ENCODE measurements at places on chromosomes 2 and 18.

DNA sequence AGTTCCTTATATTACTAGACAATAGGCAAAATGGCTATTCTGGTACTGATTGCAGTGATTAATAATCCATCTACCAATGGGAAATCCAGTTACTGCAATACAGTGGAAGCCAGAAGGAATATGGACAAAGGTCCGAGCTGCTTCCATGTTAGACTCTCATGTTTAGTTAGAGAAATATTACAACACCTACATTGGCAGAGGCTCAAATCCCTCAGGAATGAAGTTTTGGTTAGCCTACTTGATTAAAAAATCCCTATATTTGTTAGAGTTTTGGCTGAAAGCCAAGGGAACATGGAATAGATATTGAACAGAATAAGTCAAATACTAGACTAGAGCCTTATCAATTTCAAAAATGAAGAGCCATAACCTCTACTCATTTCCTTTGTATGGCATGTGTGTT, 48.5 kb downstream of the ARL6IP6 start:
- peak; percentile 34 for DNase-seq

GRCh38 chr2:222950638-222951285, 89.9 kb downstream of the ACSL3 start:
- no peak for DNase-seq

DNA sequence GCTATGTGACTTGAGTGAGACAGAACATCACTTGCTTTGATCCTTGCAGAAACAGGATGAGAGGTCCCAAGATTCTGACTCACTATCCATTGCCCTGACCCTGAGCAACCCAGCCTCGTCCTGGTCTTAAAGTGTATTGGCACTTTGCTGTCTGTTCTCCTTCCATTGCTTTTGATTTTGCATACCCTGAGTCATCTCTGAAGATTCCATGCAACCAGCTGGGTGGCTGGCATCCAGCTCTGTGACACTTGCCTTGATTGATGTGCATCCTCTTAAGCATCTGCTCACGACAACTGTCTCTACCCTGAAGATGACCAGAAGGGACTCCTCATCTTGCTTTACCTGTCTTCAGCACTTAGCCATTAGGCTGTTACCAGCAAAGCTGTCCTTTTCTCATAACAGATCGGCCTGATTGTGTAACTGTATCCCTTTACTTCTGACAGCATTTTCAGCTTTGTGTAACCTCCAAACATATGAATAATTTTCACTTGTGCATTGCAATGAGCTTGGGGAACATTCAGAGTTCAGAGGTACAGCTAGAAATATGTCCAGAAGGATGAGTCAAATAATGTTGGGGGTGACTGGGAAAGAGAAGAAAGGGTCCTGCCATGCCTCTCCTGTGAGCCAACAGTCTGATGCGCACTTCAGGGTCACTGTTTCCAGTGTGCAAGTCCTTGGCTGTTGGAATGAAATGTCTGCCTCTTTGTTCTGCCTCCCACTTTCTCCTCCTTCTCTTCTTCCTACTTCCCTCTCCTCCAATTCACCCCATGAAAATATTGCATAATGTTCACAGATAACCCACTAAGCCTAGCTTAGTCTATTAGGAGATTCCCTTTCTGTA, 249.7 kb upstream of the OSR1 start:
- peak; percentile 79 for DNase-seq

- DNase-seq = no peak
Observed at GRCh38 chr2:36572054-36572718, 25.8 kb downstream of the FEZ2 start.

DNA sequence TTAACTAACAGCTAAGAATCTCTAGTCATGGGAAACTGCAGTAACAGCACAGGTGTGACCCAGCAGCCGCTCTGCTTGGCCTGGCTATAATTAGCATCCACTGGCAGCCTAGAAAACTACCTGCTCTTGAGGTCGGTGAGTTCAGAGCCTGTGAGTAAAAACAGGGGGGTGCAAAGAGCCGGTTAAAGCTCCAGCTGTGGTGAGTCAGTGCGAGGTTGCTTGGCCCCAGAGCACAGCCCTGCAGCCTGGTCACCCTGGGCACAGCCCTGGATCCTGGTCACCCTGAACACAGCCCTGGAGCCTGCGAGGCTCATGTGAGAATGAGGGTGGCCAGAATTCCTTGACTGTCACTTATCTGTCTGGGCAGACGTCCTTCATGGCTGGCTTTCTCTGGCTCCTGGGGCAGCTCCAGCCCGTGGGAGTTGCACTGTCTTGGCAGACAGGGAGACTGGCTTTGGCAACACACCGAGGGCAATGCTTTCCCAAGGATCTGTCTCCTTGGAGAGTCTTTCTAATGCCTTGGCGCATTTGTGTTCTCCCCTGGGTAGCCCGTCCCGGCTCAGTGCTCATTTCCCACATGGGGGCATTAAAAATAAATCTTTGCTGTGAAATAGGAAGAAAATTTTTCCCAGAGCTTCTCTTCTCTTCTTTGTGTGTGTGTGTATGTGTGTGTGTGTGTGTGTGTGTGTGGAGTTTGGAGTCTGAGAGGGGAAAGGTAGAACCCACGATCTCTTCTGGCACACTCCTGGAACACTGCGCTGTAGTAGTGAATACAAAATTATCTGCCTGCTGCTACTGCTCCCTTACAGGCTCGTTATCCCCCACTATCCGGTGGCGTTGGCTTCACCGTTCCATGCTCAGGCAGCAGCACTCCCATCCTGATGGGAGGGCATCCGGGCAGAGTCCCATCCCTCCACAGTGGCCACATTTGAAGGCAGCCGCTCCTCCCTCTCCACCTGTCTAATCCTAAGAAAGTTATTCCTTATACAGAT, 250.2 kb upstream of the MEX3C start:
- DNase-seq = peak; percentile 17

DNA sequence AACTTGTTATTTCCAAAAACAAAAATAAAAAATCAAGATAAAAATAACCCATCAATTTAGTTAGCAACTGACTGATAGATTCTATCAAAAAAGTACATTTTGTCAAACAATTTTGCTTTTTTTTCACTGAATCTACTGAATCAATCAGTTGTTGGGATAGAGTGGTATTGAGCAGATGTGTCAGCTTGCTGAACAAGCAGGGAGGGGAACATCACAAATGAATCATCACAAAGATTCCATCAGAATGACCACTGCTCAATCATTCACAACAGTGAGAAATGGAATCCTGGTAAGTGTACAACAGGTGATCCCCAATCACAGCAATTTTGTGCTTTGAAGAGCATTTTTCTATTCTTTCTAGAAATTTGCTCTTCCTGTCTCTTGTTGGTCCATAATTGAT, 12.3 kb upstream of the SLC14A2 start:
- no peak for DNase-seq

GRCh38 chr2:16365366-16365765, 300.3 kb downstream of the CYRIA start:
- DNase-seq = no peak

DNA sequence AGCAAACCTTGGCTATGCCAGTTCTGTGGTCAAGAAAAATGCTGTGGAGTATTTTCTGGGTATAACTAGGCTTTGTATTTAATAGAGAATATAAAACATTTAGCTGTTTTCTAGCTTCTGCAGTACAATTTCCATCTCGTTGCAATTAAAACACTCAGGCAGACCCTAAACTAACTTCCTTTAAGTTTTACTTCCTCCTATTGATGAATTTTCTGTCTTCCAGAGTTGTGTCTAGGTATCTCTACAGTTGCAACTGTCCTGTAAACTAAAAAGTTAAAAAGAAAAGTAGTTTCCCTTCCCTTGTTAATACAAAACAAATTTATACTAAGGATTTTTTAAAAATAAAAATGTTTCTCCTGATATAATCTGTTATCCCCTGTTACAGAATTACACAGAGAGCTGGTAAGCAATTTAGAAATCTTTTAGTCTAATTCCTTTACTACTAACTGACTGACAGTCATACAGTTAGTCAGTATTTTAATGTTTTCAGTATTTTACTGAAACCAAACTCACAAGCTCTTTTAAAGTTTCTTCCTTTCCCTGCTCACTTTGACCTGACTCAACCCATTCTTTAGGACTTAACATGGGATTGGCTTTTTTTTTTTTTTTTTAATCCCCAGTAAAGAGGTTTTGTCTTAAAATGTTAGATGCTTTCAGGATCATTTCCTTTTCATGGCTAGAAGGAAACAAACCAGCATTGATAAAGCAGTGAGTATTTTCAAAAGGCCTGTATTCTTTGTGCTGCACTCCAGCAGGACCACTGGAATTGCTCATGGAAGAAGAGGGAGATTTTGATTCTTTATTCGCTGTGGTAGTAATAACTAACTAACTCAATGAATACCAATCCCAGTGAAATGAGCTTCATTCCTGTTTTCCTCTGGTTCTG, 22.9 kb downstream of the ITGAV start:
- DNase-seq = no peak

DNA sequence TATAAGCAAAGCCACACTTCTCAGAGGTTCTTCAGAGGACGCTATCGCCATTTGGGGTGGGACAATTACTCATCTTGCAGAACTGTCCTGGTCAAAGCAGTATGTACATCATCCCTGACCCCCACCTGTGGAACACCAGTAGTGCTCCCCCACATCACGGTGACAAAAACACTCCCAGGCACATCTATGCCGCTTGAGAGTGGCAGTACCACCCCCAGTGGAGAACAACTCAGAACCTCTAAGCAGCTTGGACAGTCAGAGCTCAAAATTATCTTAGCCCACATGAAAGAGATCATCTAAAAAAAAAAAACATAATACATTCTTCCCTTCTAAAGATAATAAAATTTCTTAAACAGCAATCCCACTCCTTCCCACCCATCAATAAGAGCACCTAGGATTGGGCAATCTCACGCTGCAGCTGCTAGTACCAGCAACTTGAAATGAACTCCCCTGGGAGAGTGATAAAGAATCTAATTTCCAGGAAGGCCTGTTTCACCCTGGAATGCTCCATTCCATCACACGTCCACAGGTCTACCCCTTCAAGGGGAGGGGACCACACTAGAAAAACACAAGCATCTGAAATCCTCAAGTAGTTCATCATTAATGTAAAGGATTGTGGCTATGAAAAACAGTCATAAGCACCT, 31.7 kb downstream of the LRP2 start:
- no peak for DNase-seq

DNA sequence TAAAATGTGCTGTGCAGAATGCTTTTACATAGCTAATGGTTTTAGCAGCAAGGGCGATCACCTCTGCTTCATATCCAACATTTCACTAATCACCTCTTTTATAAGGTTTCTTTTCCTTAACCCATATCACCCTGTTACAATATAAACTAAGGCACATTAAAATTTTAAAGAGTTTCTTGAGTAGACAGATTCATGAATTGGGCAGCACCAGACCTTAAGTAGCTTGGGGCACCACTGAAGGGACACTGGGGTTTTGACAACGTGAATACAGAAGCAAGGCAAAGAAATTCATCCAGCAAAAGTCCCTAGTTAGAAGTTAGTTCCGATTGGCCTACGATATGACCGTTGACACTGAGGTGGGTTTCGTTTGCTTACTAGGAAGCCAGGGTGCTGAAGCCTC, 44.0 kb upstream of the RALBP1 start:
- DNase-seq = no peak

- peak; percentile 36 for DNase-seq
Observed at GRCh38 chr18:58363767-58364540, 264.9 kb downstream of the ALPK2 start.
